SK-N-DZ (cell line): ENCODE measurements at places on chromosomes 1 and 21.

GRCh38 chr1:64882574-64883255 is 83.6 kb downstream of the JAK1 start:
- no peak for DNase-seq

DNA sequence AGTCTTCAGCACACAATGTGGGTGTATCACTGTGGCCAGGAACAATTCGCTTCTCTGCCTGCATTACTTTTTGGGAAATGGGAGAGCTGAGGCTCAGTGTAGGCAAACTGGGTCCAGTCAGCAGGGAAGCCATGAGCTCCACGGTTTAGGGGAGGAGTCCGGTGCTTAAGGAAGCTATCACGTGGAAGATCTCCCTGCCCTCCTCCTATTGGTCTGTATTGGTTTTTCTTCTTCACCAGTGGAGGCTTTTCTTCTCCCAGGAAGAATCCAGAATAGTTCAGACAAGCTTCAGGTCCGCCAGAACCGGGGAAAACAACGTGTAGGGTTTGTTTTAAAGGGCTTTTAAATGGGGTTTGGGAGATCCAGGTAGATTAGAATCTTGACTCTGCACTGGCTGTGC is 156.2 kb upstream of the CAMK1G start:
- DNase-seq, result no peak

DNA sequence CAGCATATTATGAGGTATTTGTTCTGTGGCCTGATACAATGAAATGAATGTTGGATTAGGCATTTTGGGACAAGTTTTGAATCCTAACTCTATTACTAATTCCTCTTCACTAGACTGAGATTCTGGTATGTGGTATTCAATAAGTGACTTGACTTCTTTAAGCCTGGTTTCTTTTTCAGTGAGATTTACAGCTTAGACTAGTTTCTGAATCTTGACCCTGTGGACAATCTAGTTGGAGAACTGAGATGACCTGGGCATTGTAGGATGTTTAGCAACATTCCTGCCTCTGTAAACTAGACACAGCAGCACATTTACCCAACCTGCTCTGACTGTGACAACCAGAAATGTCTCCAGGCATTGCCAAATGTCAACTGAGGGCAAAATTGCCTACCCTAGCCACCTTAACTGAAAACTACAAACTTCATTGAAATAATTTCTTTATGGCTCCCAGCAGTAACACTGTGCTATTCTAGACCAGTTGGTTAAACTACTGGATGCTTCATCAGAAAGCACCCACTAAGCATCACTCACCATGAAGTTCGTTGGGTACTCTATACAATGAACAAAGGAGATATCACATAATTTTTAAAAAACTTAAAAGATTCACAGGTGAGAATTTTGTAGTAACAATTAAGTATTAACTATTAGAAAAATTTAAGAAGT is 16.8 kb downstream of the PTPRC start:
- no peak for DNase-seq

DNA sequence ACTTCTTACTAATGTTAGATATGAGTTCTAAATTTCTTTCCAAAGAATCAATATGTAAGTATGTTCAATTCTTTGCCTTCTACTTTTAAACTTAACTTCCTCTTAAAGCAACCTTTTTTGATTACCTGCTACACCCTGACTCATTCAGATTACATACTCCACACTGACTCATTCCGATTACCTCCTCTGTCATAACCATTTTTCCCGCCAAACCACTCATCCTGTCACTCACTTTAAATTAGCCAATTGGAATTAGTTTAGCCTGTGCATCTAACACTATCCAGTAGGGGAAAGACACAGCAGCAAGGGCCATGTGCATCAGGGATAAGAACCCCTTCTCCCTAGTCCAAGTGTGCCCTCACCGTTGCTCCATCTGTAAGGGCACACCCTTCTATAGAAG is 815.5 kb downstream of the BRINP3 start:
- DNase-seq, result no peak

DNA sequence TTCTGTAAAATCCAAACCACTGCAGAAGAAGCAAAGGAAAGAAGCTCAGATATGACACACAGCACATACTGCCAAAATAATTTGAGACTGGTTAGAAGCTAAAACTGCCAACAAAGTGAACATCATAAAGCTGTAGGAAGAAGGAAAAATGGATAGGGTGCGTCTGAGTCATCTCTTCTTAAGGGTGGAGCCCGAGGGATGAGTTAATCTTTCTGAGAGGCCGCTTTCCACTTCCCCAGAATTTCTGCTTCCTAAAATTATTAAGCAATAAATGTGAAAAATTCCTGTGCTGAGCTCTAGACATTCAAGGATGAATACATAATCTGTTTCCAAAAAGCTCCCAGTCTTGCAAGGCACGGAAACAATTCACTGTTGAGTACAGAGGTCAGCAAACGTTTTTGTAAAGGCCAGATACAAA is 20.1 kb downstream of the PPT1 start:
- no peak for DNase-seq

DNA sequence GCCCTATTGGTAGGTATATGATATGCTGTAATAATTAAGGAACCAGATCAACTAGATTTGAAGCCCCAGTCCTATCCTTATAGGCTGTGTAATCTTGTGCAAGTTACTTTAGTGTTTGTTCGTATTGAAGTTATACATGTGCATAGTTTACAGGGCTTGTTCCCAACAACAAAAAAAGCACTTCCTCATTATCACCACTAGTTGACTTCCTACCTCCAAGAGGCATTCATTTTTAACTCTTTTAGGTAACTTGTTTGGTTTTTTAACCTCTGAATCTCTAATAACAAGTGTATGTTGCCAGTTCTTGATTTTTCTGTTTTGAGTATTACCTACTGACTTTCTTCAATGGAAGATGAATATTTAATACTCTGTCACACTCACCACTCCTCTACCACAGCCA is 71.9 kb downstream of the ST3GAL3 start:
- DNase-seq, result no peak

- DNase-seq, result no peak
These were observed 48.0 kb downstream of the MAN1C1 start for GRCh38 chr1:25664357-25665199.

GRCh38 chr1:18932387-18932786 is 24.1 kb downstream of the IFFO2 start:
- DNase-seq, result no peak

DNA sequence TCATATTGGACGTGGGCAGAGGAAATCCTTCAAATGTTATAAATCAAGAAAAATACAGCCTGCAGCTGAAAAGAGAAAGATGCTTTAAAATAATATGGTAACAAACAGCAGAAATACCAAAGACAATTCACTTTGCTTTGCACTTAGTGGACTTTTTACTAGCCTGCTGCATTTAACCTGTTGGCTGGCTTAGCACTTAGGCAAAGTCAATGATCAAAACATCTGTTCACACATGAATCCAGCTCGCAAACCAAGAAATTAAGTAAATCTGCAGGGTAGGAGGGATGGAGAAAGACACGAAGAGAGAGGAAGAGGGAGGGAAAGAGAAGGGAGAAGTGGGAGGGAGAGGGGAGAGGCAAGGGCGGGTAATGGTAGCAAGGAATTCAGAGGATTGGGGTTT is 103.6 kb upstream of the RAB4A start:
- no peak for DNase-seq

- DNase-seq, result no peak
These were observed 89.7 kb downstream of the DMRTA2 start for GRCh38 chr1:50333595-50333974.

DNA sequence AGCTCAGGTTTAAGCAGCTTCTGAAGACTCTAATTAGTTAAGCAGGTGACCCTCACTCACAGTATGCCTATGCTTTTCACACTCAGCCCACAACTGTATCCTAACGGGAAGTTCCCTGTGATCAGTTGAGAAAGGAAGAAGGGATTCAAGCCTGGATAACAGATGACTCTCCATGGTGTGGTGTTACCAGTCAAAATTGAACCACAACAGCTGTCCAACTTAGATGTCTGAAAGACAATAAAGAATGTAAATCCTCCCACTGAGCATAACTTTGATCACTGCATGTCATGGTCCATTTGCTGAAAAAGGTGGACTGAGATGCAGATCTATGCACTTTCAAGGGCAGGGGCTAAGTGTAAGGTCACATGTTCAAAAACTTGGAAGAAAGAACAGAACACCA is 32.3 kb upstream of the DIPK1A start:
- DNase-seq, result no peak

- DNase-seq, result no peak
These were observed 151.7 kb downstream of the SEC16B start for GRCh38 chr1:177817937-177818875.

GRCh38 chr1:183194527-183195141 is 8.6 kb downstream of the LAMC2 start:
- DNase-seq, result no peak

DNA sequence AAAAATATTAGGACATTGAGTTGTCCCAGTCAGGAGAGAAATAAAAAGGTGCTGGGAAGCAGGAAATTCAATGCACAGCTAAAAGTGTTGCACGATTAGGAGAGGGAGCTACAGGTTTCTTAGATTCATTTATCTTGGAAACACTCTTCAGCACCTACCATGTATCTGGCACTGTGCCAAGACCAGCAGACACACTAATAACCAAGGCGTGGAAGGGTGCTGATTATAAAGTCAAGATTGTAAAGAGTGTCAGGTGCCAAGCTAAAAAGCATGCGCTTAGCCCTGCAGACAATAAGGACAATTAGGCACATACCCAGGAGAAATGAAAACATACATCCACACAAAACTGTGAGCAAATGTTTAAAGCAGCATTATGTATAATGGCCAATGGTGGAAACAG is 129.9 kb downstream of the DSCAM start:
- DNase-seq, result no peak

DNA sequence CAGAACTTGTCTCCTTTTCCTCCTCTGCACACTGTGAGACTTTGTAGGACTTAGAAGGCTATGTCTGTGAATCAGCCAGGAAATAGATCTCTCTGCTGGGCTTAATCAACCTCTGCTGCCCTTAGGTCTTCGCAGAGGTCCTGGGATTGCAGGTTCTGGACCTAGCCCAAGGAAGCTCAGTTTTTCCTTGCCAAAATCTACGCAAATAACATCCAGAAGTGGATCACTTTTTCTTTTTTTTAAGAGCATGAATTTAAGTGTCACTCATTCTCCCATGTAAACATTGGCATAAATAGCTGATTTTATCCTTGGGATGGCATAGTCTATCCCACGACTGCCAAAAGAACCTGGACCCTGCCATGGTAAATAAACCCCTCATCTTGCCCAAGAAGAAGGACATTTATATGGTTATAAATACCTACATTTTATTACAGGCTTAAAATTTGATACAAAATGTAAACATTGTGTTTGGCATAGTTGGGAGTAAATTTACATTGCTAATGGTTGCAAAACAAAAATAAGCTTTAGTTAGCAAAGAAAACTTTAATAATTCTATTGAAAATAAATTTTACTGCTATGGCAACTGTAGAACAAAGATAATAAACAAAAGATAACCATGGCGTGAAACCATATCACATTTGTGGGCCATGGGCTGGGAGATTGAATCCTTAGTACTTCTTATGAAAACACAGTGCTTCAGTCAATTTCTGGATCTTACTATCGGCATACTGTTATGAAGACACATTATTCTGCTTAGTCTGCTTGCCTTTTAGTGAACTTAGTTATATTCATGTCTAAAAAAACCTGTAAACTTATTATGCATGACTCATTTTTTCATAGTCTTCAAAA is 24.5 kb upstream of the DISC1 start:
- no peak for DNase-seq

GRCh38 chr1:225919906-225920305 is 4.1 kb downstream of the PYCR2 start:
- DNase-seq, result no peak

DNA sequence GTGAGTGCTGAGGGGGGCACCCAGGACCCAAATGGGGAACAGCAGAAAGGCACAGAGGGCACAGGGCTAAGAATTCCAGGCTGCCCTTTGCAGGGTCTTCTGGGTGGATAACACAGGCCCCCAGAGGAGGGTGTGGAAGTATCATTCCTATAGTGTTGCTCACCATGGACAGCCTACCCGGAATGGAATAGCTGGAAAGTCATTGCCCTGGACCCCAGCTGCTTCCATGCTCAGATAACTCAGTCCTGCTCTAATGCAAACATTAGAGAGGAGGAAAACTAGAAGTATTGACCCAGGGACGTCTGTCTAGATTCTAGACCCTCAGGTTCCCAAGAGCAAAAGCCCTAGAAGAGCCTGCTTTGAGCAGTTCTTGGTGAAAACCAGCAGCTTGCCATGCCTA is 24.7 kb downstream of the SLC6A17 start:
- no peak for DNase-seq

GRCh38 chr1:84975035-84975434 is 21.9 kb downstream of the MCOLN2 start:
- DNase-seq, result no peak

DNA sequence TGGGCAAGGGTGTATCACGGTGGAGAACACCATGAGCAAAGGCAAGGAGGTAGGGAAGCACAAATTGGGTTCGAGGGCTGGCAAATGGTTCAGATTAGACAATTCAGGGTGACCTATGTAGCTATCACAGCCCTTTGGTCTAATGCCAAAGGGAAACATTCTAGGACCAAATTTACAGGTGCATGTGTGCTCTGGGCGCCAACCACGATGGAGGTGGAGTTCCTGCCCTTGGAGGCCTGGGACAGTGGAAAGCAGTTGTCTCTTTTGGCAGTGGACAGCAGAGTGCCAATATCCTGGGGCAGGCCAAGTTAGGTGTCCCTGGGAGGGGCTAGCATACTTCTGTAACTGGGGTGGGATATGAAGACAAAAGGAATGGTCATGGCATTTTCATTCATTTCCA is 40.1 kb downstream of the IGFN1 start:
- no peak for DNase-seq

GRCh38 chr1:17004466-17005364 is 7.0 kb downstream of the ATP13A2 start:
- no peak for DNase-seq

DNA sequence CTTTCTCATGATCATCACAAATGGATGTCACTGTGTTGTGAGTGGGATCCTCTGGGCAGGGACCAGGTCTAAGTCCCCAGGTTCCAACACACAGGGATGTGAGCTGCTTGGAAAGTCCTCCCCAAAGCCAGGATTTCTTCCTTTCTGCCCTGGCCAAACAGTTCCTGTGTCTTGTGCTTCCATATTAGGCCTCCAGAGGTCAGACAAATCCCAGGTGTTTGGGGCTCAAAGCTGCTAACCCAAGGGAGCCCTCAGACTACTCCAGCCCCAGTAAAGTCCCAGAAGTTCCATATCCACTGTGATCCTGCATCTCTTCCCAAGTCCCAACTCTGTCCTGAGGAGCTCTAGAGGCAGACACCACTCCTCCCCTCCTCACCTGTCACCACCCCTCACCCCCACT is 27.7 kb upstream of the MAGOH start:
- DNase-seq, result no peak

DNA sequence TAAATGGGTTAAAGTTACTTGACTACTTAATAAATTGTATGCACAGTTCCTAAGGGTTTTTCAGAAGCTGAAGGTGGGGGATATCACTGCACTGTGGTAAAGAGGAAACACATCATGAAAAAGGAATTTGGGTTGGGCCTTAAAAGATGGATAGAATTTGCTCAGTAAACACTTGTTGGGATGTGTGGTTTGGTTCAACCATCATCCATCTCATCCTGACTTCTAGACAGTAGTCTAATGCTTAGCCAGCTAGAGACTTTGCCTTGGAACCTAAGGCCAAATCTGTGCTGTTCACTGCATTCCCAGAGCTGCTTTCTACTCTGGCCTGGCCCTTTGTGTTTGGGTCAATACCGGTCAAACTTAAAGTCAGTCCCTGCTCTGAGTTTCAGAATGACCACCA is 30.6 kb downstream of the LY9 start:
- no peak for DNase-seq
